ENCODE measurements at places on chromosomes 3 and 15.

- DNase-seq: no peak
Observed at GRCh38 chr3:151925876-151926275, 52.4 kb downstream of the SUCNR1 start.

GRCh38 chr15:89885611-89886010 is 8.2 kb downstream of the AP3S2 start:
- DNase-seq: no peak

GRCh38 chr15:28979208-28979841 is 93.6 kb downstream of the APBA2 start:
- DNase-seq: no peak

DNA sequence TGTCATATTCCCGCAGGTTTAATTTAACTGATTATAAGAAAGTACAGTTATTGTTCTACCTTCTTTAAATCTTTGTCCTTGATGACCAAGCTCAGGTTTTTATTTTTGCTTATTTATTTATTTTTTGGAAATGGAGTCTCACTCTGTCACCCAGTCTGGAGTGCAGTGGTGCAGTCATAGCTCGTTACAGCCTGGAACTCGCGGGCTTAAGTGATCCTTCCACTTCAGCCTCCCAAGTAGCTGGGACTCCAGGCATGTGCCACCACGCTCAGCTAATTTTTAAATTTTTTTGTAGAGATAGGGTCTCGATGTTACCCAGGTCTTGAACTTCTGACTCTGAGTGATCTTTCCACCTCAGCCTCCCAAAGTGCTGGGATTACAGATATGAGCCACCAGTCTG is 8.9 kb downstream of the USP3 start:
- DNase-seq: no peak

- DNase-seq: no peak
Observed at GRCh38 chr15:88454236-88454635, 13.0 kb downstream of the MRPL46 start.

GRCh38 chr3:157438194-157438730 is 1.6 kb downstream of the PTX3 start:
- DNase-seq: no peak

GRCh38 chr3:68057637-68058320 is 403.4 kb upstream of the SUCLG2 start:
- peak; percentile 1 for DNase-seq

DNA sequence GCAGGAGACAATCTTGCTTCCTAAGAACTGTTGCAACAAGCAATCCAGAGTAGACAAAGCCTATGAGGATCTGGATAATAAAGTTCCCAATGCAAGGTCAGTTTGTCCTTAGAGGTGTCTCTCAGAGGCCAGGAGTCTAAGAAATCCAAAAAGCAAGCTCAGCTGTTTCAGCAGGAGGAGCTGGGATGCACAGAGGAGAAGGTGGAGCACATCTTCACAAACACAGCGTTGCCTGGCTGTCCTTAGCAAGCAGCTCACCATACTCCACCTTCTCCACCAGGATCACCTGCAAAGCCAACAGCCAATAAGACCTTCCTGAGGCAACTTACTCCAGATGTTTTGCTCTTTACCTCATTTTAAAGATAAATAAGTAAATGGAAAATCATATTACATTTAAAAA is 365 bp downstream of the ZBED2 start:
- no peak for DNase-seq

- DNase-seq: no peak
Observed at GRCh38 chr3:74273091-74273490, 341.4 kb downstream of the CNTN3 start.

DNA sequence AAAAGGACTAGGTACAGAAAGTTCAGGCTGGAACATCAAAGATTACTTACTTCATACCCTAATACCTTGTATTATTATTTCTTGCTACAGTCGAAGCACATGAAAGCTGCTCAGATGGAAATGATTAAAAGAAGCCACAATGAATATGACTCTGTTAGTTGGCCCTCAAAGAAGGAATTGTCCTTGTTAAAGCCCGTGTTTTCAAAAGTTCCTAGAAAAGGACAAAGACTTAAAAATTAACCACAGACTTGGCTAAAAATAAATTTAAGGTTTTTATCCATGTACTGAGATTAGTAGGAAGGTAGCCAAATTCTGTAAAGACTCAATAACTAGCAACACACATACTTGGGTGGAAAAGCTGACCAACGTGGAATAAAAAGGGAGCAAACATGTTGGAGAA is 251.0 kb upstream of the RARB start:
- DNase-seq: no peak

GRCh38 chr15:84894736-84895425 is 10.4 kb downstream of the SLC28A1 start:
- DNase-seq: no peak

DNA sequence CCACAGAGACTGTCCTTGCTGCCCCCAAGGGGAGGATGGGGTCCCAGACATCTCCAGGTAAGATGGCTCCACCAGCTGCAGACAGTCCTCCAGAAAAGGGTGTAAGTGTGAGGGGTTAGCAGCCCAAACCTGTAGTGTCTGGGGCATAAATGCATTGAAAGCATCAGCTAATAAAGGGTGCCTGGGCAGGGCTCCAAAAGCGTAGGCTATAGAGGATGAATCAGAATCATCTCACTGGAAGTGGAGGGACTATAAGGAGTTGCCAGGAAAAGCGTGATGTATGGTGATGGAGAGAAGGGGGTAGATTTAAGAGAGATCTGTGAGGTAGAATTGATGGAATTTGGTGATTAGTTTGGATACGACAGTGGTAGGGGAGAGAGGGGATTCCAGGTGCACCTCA is 79.9 kb upstream of the ONECUT1 start:
- no peak for DNase-seq

DNA sequence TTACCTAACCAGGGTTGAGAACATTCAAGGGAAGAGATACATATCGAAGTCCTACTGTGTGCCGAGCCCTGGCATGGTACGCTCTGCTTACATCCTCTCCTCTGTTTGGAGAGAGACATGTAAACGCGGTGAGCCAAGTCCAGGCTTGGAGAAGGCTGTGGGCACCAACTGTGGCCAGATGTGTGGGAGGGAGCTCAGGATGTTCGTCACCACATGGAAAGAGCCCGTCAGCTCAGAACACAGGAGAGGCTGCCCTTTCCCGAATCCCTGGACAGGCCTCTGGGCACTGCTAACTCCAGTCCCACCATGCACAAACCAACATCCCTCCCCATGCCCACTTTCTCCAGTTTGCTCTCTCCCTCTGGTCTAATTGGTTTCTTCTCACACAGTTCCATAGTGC is 43.0 kb downstream of the MESD start:
- no peak for DNase-seq

GRCh38 chr3:147589016-147589415 is 179.9 kb downstream of the ZIC1 start:
- no peak for DNase-seq

DNA sequence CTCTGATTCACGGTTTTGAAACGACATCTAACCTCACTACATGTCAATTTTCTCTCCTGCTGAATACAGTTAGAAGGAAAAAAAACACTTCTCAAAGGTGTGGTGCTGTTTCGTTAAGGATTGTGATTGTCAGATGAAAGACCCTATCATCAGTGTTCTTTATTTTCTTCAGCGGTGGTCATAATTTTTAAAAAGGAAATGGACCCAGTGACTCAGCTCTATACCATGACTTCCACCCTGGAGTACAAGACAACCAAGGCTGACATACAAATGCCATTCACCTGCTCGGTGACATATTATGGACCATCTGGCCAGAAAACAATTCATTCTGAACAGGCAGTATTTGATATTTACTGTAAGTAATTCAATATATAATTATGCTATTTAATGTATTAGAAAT is 167.8 kb downstream of the ALCAM start:
- no peak for DNase-seq

DNA sequence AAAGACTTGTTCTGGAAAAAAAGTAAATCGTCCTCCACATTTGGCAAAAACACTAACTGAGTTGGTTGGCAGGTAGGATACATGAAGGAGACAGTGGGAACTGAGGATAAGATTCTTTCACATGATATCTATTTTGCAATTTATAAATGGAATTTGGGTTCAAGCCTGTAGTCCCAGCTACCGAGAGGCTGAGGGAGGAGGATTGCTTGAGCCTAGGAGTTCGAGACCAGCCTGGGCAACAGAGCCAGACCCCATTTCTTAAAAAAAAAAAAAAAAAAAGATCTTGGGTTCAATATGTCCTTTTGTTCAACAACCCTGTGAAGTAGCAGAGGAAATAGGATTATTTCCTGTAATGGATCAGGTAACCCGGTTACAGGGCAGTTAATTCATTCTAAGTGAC is 35.7 kb upstream of the CFAP161 start:
- DNase-seq: no peak

DNA sequence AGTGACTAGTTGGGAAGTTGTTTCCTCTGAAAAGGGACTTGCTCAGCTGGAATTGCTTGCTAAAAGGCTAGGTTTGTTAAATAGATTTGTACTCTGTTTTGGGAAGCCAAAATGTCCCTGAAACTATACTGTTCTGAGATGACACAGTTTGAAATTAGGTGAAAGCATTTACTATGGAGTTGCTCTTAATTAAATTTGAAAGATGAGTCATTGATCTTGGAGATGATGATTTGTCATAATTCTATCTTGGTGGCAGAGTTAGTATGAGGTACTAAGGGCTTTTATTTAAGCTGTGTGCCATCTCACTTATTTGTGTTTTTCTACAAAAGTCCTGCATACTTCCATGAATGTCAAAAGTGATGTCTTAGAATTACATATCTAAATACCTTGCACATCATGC is 320.9 kb downstream of the PTPRG start:
- DNase-seq: no peak

GRCh38 chr15:74837482-74838136 is 5.3 kb downstream of the ULK3 start:
- DNase-seq: no peak

DNA sequence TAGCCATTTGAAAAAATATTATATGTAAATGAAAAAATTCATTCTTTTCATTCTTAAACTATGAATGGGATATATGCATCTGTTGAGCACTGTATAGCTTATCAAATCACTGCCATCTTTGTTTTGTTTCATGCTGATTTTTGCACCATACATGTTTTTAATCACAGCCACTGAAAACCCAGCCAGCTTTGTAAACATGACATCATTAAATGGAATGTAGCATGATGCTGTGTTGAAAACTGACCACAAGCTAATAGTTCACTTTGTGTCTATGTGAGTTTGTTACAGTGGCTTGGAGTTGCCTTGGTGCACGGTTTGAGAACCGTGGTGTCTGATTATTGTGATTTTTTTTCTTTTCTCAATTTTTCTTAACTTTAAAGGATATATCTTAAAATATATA is 75.7 kb downstream of the GMPS start:
- no peak for DNase-seq

DNA sequence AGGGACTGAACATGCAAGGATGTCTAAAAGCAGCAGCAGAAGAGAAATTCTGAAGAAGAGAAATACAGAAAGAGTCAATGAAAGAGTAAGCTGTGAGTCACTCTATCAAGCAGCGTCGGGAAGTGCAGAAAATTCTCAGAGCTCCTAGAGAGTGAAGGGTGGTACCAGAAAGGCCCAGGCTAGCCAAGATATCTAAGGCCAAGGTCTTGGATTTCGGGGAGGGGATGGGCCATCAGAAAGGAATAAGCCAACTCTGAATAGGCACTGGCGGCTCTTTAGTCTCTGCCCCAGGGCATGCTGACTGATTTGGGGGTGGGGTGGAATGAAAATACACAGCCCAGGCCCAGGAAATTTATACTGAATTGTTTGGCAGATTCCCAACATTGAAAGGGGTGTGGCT is 70.8 kb downstream of the GPR156 start:
- DNase-seq: no peak

- DNase-seq: peak; percentile 58
Observed at GRCh38 chr3:39990532-39990931, 181.1 kb downstream of the MYRIP start.

GRCh38 chr3:127273206-127273605 is 14.6 kb downstream of the PRR20G start:
- DNase-seq: no peak

- no peak for DNase-seq
Observed at GRCh38 chr3:137852391-137852830, 88.3 kb downstream of the SOX14 start.

- DNase-seq: no peak
Observed at GRCh38 chr3:58508437-58508836, 16.5 kb downstream of the KCTD6 start.

GRCh38 chr3:148697306-148698189 is at the start of gene AGTR1:
Gene AGTR1, plus strand, starts transcription at chr3:148697903. Its CDS starts 43,133 bp downstream, at chr3:148741036.
- no peak for DNase-seq

DNA sequence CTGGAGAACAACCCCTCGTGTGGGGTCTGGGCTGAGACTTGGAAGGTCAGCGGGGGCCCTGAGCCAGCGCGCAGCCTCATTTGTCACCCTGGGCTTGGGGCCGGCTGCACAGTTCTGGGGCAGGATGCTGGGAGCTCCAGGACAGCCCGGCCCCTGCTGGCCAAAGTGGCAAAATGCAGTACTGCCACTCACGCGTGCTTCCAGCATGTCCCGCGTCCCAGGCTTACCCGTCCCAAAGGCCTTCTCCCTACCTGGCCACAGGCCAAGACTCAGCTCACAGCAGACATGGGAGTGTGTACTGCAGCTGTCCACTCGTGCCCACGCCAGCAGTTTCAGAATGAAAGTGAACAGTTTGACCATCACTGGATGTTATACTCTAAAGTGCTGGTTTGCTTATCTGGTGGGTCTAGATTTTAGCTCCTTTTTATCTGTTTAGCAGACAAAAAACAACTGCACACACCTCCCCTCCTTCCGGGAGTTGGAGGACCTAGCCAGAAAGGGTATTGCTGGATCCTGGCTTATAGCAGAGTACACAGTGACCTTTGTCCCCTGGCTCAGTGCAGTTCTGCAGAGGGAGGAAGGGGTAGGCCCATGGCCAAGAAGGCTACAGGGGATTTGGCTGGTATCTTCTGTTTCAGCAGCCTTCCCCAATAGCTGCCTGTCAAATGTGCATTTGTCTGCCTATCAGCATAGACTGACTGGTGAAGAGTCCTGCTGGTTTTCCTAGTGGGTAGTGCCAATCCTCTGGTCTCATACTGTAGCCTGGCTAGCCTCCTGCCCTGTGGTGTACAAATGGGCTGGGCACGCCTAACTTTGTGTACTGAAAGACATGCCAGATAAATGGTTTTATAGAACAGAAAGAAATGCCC is 23.2 kb upstream of the IP6K2 start:
- DNase-seq: peak; percentile 54

- DNase-seq: peak; percentile 60
Observed at GRCh38 chr15:59247364-59247763, 40.7 kb downstream of the LDHAL6B start.

- peak; percentile 78 for DNase-seq
Observed at GRCh38 chr3:194139071-194139813, 3.3 kb downstream of the HES1 start.

DNA sequence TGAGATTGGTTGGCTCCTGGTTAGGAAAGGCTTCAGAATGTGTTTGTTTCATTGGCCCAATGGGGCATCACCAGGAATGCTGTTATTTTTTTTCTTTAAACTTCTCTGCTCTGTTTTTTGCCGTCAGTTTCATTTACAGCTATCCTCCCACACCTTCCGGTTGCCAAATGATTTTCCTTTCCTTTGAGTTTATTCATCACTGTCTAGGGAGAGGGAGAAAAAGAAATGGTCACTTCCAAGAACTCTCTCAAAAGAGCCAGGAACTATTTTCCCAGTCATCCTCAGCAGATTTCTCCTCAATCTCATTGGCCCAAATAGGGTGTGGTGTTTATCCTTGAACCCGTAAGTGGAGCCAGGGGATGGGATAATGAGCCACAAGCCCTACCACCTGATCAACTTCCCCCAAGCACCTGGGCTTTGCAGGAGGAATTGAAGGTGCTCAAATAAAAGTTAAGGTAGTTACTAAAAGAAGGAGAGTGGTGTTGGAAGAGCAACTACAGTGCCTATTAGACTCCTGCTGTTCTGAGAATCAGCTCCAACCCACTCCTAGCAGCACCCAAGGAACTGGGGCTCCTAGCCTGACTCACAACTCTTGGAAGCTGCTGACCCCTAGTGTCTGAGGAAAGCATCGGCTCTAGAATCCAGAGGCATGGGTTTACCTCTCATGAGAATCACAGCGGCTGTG is 183.8 kb upstream of the IL12A start:
- peak; percentile 62 for DNase-seq

All from NB4 (cell line).